ENCODE measurements at places on chromosomes 6 and 20. TPM values are rescaled to one million over a fixed set of nuclear protein-coding genes. Genes with fewer than 3 reads are reported as not detected.

The PAX1 gene
- not detected for total RNA-seq

The SLC12A5 gene
- total RNA-seq, result 2.4 TPM

The PHF10 gene
- 11.3 TPM for total RNA-seq

The DPM1 gene
- total RNA-seq, result 63.9 TPM

All from mammary epithelial cell (primary cell).